ENCODE measurements at places on chromosomes 4 and X. TPM values are rescaled to one million over a fixed set of nuclear protein-coding genes. Genes with fewer than 3 reads are reported as not detected.

DNA sequence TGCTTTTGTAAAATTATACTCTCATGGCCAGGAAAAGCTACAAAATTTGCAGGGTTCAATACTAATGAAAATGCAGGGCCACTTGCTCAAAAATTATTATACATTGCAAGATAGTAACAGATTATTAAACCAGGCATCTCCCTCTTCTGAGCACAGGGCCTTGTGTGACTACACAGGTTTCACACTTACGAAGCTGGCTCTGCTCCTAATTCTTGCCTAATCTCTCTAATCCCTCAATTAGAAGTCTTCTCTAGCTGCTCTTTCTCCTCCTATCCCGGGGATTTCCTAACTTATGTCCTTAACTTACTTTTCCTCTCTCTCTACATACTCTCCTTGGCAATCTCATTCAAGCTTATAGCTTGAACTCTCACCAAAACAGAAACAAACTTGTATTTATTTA lies 168.3 kb downstream of the AREG start:
- DNase-seq, result no peak

MAGEA3 gene
- not detected for total RNA-seq

DNA sequence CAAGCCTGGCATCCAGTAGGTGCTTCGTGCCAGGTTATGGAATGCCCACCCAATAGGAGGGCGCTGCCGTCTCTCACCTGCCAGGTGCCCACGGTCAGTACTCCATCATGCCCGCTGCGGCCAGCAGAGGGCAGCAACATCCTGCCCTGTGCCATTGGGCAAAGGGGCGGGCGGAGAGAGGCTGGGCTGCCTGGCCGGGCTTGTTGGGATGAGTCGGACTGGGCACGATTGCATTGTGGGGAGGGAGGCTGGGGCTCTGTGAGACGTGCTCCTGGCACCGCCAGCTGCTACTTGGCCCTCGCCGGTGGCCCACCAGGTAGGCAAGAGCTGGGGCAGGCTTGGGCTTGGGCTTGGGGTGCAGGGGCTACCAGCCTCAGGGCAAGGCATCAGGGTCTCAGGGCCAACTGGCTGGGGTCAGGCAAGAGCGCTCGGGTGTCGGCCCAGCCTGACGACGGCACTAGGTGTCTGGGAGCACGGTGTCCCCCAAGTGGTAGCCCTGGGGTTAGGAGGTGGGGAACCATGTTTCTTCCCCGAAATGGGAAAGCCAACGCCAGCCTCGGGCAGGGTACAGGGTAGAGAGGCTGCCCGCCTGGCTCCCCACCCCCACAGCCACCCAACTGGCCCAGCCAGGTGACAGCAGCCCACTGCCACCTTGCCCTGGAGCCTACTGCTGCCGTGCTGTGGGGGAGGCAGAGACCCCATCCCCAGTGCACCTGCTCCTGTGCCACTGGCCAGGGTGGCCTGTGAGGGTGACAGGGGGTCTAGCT lies at the start of gene PLXNB3:
Gene PLXNB3 (plus strand): TSS at position 261 of the 767 bp plus-strand sequence. CDS start 1,287 bp downstream, outside the sequence.
- peak; percentile 49 for DNase-seq

DNA sequence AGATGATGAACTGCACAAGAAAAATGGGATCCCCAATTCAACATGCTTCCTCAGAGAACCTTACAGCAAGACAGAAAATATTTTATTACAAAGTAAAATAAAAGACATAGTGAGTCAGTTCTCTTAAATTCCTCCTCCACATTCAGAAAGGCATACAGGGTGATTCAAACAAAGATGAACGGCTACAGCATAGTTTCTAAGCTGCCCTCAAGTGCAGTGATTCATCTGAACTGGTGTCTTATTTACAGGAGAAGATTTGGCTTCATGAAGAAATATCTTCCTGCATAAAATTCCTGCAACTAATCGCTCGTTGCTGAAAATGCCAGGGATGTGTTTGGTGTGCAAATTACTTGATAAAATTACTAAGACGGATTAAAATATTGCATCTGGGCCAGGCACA lies 103.6 kb downstream of the PRKX start:
- DNase-seq, result no peak

DNA sequence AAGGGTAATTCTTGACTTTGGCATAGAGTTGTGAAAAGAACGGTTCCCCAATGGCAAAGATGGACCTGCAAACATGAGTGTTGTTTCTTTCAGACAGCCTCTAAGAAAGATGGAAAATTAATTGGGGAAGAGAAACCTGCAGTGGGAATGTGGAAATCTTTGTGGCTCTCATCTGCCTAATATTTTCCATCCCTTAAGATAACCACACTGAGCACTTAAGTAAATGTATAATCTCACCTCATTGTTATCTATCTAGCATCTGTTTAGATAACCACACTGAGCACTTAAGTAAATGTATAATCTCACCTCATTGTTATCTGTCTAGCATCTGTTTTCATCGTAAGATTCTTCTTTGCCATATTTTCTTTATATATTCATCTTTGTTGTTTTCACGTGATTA lies 149.3 kb downstream of the NWD2 start:
- DNase-seq, result no peak

- DNase-seq, result no peak
Measured at GRCh38 chrX:103155201-103155600, 59.7 kb upstream of the BEX4 start.

- no peak for DNase-seq
Measured at GRCh38 chr4:182536221-182536811, 293.1 kb downstream of the TENM3 start.

- DNase-seq, result no peak
Measured at GRCh38 chr4:56540826-56541225, 35.2 kb downstream of the ARL9 start.

GRCh38 chr4:3730422-3731190 lies 35.6 kb upstream of the ADRA2C start:
- DNase-seq, result no peak

DNA sequence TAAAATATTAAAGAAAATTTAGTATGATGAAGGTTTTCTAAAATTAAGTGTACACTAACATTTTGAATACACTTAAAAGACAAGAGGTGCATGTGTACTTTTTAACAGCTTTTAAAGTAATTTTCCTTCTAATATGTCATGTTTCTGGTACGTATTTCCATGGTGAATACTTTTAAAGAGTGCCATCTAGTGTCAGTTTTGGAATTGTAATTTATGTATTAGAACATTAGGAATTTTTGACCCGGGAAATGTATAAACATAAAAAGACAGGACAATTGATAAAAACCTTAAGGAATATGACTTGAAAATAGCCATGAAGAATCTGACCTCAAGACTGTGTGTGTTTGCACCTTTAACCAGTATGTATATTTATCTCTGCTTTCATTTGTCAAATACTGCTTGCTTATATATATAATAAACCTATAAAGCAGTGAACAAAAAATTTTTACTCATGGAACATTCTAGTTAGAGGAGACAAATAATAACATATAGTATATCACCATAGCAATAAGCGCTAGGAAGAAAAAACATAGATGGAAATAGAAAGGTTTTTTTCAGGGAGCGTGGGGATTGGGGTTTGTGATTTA lies 7.2 kb downstream of the GSTCD start:
- DNase-seq, result no peak

OTUD4 gene
- total RNA-seq, result 71.7 TPM

- DNase-seq, result no peak
Measured at GRCh38 chr4:19063662-19064061, 1042.1 kb upstream of the LCORL start.
